ENCODE measurements at places on chromosomes 3 and 15. TPM values are rescaled to one million over a fixed set of nuclear protein-coding genes. Genes with fewer than 3 reads are reported as not detected.

SLC28A2 gene
- not detected for total RNA-seq

DNA sequence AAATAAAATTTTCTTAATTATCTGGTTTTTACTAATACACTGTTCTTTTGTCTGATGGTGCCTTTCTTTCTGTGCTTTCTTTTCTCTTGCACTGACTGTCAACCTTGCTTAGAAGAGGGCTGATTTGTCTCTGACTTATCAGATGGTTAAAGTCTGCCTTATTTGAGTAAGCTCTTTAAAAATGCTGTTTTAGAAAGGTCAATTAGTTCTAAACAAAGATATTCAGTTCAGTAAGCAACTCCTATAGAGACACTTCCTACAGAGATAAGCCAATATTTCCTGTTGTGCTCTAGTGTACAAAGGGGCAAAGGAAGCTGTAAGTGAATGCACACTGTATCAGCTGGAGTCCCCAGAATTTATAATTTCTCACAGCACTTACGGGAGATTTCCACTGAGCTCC, 153.4 kb upstream of the TSPAN3 start:
- DNase-seq = no peak

TRIM42 gene
- total RNA-seq = not detected

GRCh38 chr15:61794276-61794675, 266.0 kb downstream of the VPS13C start:
- DNase-seq = no peak

Data from right atrium auricular region (tissue), 2 donors.